ENCODE measurements at places on chromosomes 12 and 14. TPM values are rescaled to one million over a fixed set of nuclear protein-coding genes. Genes with fewer than 3 reads are reported as not detected.

- no peak for DNase-seq
Observed at GRCh38 chr12:67890726-67891258, 98.5 kb upstream of the IFNG-AS1 start.

GRCh38 chr12:114275086-114275485 is 130.9 kb downstream of the TBX5 start:
- no peak for DNase-seq

GRCh38 chr12:123056709-123057108 is 76.2 kb downstream of the ARL6IP4 start:
- no peak for DNase-seq

- DNase-seq, result no peak
Observed at GRCh38 chr12:6233121-6233971, 33.1 kb downstream of the CD9 start.

DNA sequence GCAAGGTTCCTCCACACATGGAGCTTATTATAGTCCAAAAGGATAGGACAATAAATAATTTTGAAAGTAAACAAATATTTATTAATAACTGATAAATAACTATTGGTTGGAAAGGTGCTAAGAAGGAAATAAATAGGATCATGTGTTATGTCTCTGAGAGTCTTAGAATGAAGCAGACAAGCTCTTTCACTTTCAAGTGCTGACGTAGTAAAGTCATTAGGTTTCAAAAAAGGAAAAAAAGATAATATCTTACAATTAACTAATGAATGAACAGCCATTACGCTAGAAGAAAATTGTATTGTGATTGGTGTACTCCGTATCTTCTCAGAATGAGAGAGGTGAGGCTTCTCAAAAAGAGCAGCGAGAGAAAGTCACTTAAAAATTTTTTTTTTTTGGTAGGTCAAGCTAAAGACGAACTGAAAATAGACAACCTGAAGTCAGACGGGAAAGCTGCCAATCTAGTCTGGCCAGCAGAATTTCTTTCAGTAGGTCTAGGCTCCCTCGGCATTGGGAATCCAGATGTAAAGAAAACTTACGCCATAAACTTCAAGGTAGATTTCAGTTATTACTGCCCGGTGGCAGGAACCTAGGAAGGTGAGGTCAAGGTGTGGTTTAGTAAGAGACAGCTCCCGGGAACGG is 583 bp upstream of the LEMD3 start:
- no peak for DNase-seq

- DNase-seq, result no peak
Observed at GRCh38 chr12:58502841-58503240, 417.5 kb downstream of the LRIG3 start.

- DNase-seq, result no peak
Observed at GRCh38 chr12:120895532-120895931, 8.6 kb downstream of the SPPL3 start.

DNA sequence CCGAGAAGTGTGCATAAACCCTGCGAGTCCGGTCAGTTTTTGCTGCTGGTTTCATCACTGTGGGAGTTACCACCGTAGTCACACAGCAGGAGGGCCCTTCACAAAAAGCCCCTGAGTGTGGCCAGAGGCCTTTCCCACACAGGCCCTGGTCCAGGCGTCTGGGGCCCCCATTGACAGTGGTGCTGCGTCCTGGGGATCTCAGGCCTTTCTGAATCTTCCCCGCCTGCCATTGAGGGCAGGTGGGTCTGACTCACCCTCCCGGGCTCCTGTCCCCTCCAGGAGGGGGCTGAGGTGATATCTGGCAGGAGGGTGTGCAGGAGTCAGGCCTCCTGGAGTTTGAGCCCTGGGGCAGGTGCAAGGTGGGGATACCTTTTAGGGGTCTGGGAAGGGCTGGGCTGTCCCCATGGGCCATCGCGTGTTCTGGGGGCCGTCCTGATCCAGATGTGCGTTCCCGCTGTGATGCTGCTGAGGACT is 358.5 kb downstream of the TMEM121 start:
- DNase-seq, result no peak

- no peak for DNase-seq
Observed at GRCh38 chr14:23078692-23079116, 16.2 kb downstream of the ACIN1 start.

DNA sequence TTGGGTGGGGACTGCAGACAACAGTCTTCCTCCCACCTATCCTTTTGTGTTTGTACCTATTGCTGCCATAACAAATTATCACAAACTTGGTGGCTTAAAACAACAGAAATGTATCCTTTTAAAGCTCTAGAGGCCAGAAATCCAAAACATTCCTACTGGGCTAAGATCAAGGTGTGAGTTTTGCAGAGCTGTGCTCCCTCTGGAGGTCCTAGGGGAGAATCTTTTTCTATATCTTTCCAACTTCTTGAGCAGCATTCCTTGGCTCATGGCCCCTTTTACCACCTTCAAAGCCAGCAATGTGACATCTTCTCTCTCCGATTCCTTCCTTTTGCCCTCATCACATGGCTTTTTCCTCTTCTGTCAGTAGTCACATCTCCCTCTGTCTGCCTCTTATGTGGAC is 190.6 kb downstream of the TTC8 start:
- DNase-seq, result no peak

DNA sequence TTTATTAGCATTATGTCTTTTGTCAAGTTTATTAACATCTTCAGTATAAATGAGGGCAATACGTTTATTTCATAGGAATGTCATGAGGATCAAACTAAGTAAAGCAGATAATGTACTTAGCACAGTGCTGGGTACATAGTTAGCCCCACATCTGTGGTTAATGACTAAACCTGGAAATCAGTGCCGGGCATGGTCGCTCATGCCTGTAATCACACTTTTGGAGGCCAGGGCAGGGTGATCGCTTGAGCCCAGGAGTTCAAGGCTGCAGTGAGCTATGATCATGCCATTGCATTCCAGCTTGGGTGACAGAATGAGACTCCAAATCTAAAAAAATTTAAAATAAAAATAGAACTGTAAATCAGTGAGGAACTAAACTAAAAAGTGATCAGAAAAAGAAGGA is 44.8 kb upstream of the GUCY2C start:
- no peak for DNase-seq

DNA sequence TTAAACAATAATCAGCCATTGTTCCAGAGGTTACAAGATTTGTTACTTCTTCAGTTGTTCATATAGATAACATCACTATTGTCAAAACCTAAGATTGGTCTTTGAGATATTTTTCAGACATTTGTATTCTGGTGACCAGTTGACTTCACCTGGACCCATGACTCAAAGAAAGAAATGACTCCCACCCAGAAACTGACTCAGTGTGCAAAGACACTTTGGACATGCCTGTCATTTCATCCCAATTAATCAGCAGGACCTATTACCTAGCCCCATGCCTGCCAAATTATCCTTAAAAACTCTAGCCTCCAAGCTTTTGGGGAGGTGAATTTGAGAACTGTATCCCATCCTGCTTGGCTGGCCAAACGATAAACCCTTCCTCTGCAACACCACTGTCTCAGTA is 27.7 kb upstream of the TSPAN11 start:
- DNase-seq, result no peak

DNA sequence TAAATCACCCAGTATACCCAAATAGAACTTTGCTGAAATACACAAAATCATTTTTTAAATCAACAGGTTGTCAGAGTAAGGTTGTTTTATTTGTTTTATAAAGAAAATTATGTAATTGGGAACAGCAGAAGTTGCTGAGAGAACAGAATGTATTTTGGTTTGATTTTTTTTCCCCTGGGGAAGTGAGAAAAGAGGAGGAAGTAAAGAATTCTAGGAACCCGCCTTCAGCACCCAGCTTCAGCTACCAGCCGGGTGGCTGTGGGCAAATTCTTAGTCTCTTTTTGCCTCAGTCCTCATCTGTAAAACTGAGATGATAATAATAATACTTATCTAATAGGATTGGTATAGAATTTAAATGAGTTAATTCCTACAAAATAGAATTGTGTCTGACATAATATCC is 119.4 kb downstream of the SRGAP1 start:
- DNase-seq, result no peak

GRCh38 chr14:54474232-54474793 is 14.5 kb downstream of the GMFB start:
- no peak for DNase-seq

DNA sequence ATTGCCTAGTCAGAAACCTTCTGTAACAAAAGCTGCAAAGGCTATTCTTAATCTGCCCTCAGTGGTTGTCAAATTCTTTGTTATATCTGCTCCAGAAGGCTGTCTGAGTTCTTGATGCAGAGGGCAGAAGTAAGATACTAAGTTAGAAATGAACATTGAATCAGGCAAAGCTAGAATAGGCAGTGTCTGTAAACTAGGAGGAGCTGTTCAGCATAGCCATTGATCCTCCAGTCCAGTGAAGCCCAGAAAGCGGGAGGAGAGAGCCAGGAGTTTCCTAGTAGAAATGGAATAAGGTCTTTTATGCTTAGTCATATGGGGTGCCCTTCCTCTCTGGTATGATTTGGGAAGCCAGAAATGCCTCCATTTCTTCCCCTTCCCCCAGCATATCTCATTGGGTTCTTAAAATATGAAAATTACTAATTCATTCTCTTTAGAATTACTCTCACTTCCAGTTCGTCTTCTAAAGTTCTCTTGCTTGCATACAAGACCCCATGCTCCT is 76.2 kb downstream of the APAF1 start:
- DNase-seq, result no peak

DNA sequence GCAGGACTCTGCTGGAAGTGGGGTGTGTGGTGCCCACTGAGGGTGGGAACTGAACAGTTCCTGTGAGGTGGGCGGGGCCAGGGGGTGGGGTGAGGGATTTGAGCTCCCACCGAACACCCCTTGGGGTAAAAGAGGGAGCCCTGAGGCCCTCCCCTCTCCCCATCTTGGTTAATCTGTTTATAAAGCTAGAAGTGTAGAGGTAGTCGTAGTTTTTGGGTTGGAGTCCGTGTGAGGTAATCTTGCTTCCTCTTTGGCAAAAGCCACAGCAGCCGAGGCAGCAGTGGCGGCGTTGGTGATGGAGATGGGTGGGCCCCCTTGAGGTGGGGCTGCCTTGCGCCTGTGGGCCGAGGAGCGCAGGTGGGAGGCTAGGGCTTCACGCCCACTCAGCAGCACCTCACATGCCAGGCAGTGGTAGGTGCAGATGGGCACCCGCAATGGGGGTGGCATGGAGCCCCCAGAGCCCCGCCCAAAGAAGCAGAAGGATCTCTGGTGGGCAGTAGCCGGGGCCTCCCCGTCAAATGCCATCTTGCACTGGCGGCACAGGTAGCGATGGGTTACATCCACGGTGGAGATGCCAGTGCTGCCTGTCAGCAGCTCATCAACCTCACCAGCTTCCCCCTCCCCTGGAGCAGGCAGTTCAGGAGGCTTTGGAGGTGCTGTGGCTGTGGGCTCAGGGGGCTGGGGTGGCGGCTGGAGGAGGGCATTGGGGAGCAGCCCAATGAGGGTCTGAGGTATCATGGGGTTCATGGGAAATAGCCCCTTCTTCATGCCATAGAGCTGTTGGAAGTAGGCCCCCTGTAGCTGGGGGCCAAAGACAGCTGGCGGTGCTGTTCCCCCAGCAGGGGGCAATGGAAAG is 29.6 kb downstream of the ZFHX2 start:
- no peak for DNase-seq

- no peak for DNase-seq
Observed at GRCh38 chr12:80862531-80862930, 75.2 kb downstream of the LIN7A start.

DNA sequence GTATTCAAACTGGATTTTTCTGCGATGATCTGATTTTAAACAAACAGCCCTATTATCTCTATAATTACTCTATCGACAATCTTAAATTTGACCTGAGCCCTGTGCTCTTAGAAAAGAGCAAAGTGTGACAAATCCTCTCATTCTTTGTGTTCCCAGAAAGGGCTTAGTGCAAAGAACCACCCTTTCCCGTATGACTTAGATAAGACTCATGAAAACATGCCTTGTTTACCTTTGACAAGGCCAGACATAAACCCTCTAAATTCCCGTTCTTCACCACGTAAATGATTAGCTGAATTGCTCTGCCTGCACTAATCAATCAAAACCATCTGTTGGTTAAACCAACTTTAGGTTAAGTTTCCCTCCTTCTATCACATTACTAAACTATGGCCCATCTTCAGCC is 285.7 kb upstream of the SEL1L start:
- DNase-seq, result no peak

- no peak for DNase-seq
Observed at GRCh38 chr12:112126911-112127310, 1.6 kb downstream of the TRAFD1 start.

- DNase-seq, result no peak
Observed at GRCh38 chr12:124002021-124002644, 29.1 kb downstream of the ZNF664 start.

DNA sequence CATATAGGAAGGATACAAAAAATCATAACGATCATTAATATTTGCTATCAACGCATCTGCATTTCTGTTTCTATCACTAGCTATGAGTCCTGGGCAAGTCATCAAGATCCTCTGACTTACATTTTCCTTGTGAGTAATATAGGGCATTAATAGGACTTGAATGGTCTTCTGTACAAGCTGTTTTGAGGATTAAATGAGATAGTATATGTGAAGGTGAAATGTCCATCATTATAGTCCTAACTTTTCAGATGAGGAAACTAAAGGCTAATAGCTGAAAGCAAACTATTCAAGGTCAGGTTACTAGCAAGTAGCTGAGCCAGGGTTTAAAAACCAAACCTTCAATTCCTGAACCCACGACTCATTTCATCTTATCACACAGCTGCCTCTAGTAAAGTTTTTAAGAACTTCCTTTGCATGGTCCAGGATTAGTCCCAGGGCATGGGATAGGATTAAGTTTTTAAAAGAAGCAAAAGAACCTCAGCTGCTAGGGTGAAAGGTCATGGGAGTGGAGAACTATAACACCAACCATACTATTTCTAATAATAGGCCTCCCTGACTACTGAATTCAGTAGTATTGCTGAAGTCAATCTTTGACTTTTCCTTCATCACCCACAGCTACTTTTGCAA is 101.4 kb upstream of the ADAMTS20 start:
- DNase-seq, result no peak

DNA sequence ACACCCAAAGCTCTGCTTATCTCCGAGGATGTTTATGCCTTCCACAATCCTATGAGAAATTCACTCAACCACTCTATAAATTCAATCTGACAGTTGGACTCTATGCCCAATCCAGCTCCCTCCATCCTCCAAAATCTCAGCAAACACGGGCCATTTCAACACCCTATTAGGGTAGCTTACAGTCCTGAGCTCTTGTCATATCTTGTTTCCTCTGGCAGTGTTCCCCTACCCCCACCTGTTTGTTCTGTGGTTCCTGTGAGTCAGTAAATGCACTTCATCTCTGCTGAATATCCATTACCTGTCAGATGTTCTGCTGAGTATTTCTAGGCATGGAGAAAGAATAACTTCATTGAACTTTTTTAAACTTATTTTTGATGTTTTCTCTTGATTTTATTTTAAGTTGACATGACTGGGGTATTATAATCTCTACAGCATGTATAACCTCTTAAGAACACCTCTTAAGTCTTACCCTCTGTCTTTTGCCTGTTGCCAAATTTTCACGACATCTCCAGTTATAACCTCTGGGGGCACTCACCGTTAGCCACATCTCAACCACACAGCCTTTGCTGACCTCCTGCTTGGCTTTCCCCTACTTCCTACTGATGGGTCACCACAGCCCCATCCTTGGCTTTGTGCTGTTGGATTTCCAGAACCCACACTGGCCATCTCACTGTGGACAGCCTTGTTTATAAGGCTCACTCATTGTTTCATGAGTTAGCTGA is 317.0 kb upstream of the TMPO start:
- no peak for DNase-seq

SLC5A8 gene
- polyA plus RNA-seq, result 44.0 TPM

WNT5B gene
- polyA plus RNA-seq, result 5.3 TPM

CRIP1 gene
- 24.1 TPM for polyA plus RNA-seq

SLCO1B1 gene
- not detected for polyA plus RNA-seq

C12orf54 gene
- 0.25 TPM for polyA plus RNA-seq

RNF212B gene
- 1.6 TPM for polyA plus RNA-seq
